Stimulated activated CD4-positive, alpha-beta T cell treated with anti-CD3 and anti-CD28 coated beads, Interleukin-1b, Interleukin-23, amount 100 ng/mL, for 4 hours (primary cell): ENCODE measurements at places on chromosomes 5 and 9.

GRCh38 chr9:78294290-78295176 lies 2.4 kb upstream of the PSAT1 start:
- DNase-seq: no peak

GRCh38 chr5:407801-408268 lies 35.1 kb upstream of the EXOC3 start:
- no peak for DNase-seq

DNA sequence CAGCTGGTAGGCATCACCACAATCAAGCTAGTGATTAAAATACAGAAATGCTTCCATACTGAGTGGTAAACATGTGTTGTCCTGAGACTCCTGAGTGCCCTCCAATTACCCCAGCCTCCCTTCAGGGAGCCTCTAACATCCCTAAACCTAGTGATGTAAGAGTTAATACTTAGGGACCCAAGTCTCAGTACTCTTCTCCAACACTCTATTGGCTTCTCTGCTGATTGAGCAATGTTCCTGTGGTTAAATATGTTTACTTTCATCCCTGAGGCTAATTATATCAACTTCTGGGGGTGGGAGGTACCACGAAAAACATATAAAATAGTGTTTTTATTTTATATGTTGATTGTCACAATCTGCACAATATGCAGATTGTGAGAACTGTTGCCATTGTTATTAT lies 5.0 kb downstream of the GRXCR2 start:
- DNase-seq: no peak

- DNase-seq: no peak
These were observed 73.5 kb upstream of the ANKRD55 start for GRCh38 chr5:56306433-56307150.

DNA sequence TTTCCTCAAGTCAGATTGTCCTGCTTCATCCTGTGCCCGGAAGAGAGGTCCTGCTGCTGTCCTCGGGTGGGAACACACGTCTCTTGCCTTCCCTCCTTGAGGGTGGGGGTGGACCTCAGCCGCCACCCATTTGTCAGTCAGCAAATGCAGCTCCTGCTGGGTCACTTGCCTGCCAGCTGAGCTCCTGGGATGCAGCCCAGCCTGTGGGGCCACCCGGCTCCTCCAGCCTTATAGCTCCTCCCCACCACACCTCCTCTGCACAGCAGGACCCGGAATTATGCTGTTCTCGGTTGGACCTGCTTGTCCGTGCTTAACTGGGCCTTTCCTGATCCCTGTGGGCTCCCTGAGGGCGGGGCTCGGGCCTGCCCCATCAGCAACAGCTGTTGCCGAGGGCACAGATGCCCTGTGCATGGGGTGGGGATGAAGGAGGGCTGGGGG lies 52.7 kb downstream of the RXRA start:
- DNase-seq: no peak

DNA sequence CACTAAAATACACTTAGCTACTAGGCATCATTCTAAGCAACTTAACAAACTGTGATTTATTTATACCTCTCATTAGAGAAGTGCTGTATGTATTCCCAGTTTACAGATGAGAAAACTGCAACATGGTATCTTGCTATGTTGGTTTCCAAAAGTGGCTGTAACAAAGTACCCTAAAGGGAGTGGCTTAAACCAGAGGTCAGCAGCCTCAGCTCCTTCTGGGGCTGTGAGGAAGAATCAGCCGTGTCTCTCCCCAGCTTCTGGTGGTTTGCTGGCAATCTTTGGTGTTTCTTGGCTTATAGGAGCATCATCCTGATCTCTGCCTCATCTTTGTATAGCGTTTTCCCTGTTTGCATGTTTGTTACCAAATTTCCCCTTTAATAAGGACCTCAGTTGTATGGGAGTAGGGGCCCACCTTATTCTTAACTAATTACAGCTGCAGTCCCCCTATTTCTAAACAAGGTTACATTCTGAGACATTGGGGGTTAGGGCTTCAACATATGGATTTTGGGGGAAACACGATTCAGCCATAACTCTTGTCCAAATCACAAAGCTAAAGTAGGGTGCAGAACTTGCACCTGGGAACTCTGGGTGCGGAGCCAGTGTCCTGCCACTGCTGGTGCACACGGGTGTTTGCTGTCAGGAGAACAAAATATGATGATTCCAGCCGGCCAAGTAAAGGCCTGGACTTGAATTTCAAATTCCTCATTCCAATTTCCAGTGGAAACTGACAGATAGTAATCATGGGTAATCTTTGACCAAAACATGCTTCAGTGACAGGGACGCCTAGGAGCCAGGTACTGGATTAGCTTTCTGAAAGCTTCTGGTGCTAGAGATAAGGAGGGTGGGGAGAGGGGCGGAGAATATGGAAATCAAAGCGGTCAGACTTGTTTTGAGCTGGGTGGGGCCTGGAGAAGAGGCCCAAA lies 43.3 kb downstream of the RAI14 start:
- no peak for DNase-seq

DNA sequence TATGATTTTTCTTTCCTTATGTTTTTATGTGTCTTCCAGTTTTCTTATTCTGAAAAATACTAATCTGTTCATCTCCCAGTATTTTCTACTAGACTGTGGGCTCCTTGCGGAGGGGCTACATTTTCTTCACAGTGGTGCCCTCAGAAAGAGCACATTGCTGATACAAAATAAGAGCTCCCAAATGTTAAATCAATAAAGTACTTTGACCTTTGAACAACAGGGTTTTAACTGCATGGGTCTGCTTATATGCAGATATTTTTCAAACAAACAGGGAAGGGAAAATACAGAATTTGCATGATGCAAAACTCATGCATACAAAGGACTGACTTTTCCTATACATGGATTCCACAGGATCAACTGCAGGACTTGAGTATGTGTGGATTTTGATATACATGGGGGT lies 79.9 kb upstream of the ACO1 start:
- DNase-seq: no peak

DNA sequence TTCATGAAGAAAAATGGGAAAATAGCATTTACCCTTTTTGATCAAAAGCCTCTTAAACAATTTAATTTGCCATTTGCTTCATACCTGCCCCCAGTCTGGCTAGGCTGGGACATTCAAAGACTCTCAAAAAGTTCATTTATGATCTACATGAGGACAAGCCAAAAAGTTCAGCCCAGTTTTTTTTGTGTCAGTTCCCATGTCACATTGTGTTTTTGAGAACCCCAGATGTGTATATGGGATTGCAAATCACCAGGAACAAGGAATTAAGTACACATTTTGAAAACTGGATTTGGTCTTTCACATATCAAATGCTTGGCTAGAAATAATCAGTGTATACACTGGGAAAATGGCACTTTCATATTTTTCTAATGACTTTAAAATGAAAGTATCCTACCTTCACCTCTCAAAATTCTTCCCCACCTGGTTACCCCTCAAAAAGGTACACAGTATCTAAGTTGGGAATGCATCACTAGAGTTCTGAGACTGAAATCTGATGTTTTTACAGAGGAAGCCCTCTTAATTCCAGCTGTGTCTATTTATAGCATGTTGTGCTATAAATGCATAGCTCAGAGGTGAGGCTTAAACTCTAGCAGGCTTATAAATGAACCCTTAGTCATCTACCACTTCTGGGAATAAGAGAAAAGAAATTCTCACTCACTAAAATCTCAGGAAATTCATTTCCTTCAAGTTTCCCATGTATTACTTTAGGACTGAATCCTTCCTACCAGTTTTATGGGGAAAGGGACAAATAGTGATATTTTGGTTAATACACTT lies 9.3 kb downstream of the STOM start:
- no peak for DNase-seq

DNA sequence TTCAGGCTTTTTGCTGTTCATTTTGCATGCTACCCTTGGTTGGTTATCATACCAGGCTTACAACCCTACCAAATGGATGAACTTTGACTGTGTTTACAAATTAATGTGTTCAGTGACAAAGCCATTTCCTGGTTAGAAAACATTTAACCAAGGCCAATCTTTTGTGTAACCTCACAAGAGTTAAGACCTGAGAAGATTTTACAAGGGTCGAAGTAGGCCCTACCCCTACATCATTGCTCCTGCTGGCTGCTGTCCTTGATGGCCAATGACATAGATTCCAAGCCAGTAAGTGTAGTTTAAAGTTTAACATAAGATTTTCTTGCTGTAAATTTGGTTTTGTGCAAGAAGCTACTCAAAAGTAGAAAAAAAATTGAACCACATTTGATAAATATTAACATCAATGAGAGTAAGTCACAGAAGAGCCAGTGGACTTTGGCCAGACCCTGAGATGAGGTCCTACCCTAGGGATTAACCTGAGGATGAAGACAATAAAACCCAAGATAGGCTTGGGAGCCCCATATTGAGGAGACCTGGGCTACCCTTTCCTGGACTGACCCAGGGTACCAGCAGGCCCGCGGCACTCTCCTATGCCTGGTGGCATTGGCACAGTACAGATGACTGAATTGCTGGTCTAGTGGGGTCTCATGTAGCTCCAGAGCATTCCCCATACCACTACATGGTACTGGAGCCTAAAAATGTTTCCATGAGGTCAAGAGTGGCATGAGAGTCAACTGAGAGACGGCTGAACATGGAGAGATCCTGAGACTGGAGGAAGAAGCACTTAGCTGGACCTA lies 8.3 kb downstream of the C1QTNF3 start:
- DNase-seq: no peak

- DNase-seq: no peak
These were observed 12.7 kb upstream of the THG1L start for GRCh38 chr5:157718519-157718918.

DNA sequence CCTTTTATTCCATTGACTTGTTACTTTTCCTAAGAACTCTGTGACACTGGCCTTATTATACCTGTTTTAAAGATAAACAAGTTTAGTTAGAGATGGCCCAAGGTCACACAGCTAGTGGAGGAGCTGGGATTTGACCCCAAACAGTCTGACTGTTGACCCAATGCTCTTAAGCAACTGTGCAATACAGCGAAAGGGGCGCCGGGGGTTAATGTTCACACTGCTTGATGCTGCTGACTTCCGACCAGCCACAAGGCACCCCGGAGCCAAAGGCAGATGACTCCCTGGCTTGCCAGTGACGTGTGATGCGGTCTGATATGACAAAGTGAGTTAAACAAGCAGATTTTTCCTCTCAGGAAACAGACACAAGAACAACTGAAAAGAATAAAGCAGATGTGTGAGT lies 23.9 kb downstream of the PIK3R1 start:
- peak; percentile 69 for DNase-seq

- DNase-seq: no peak
These were observed 1032.6 kb downstream of the CDH12 start for GRCh38 chr5:21820527-21820926.

GRCh38 chr9:109640580-109641371 lies 139.2 kb upstream of the PALM2AKAP2 start:
- DNase-seq: no peak

DNA sequence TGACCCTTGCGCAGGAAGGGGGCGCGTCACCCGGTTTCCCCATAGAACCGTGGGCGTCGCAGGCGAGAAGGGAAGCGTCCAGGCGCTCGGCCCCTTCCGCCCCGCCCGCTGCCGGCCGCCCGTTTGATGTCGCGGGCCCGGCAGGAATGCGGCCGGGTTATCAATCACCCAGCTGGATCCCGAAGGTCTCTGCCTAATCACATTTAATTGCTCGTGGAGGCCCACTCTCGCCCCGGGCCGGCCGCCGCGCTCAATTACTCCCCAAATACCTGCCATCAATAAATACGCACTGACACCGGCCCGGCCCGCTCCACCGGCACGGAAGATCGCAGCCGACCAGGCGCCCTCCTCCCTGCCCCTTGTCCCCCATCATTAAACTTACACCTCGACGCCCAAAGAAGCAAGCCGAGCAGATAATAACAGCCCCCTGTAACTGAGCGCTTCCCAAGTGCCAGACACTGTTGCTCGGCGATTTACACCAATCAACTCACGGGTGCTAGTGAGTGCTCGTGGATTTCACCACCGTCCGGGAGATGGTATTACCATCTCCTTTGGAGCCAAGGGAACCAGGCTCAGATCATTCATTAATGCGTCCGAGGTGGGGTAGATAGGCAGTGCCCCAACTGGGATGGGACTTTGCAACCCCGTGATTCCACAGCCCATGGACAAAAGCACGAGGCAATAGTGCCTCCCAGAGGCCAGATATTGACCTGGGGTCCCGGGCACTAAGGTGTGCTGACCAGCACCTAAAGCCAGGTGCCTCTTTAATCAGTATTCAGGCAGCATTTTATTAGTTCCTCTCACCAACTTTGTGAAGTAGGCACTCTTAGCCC lies 11.3 kb downstream of the MSX2 start:
- DNase-seq: no peak

- DNase-seq: no peak
These were observed 337.5 kb upstream of the ZNF608 start for GRCh38 chr5:125083981-125084380.

GRCh38 chr9:135970128-135970815 lies 9.1 kb upstream of the UBAC1 start:
- no peak for DNase-seq

GRCh38 chr5:11525020-11525419 lies 379.2 kb downstream of the CTNND2 start:
- no peak for DNase-seq

GRCh38 chr9:87653941-87654340 lies 72.0 kb upstream of the CTSL start:
- DNase-seq: no peak

- DNase-seq: no peak
These were observed 1.1 kb upstream of the SMC2 start for GRCh38 chr9:104092875-104093600.

- no peak for DNase-seq
These were observed 115.6 kb upstream of the COL5A1 start for GRCh38 chr9:134525841-134526583.

DNA sequence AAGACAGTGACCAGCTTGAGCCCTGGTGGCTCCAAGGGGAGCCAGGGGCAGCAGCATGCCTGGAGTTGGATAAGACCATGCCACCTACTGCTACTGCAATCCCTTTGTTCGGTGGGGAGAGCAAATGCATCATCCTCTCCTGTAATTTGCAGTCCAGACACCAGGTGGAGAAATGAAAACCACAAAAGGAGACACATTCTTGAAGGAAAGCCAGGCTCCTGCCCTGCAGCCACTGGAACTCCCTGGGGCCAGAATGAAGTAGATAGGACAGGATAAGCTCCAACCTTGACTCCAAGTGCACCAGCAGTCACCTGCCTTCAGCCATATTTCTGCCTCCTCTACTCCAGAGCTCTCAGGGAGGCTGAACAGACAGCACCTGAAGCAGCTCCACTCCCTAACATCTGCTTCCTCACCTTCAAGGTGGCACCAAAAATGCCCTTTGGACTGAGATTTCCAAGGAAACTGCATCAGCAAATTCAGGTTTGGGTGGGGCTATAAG lies 65.1 kb upstream of the IQGAP2 start:
- DNase-seq: no peak

GRCh38 chr9:114309096-114309495 lies 13.8 kb upstream of the ORM1 start:
- no peak for DNase-seq
